ENCODE measurements at places on chromosomes 2 and 18.

DNA sequence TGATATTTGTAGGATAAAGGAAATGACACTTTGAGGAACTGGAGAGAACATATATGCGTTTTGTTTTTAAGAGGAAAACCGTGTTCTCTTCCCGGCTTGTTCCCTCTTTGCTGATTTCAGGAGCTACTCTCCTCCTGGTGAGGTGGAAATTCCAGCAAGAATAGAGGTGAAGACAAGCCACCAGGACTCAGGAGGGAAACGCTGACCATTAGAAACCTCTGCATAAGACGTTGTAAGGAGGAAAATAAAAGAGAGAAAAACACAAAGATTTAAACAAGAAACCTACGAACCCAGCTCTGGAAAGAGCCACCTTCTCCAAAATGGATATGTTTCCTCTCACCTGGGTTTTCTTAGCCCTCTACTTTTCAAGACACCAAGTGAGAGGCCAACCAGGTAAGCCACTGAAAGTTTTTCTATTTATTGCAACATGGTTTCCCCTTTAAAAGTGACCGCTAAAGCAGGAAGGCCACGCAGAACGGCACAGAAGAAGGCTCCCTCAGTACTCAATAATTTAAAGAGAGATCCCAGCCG, 735 bp downstream of the NRP2 start:
- DNase-seq = no peak

DNA sequence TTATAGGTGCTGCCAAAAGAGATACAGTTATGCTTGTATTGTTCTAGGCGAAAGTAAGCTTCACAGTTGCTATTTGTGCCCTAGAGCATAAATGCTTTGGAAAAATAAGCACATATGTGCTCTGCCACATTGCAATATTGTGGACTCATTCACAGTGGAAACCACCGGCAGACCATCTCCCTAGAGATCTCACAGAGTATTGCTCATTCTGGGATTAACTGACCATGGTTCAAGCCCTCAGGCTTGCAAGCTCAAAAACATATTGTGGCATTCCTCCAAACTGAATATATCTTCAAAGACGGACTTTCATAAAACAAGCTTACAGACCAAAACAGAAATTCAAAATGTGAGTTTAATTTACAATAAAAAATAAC, 158.2 kb upstream of the CCDC150 start:
- DNase-seq = peak; percentile 92

- DNase-seq = no peak
These were observed 174.6 kb downstream of the NCK2 start for GRCh38 chr2:105919191-105919811.

GRCh38 chr2:47093626-47094025, 61.5 kb downstream of the STPG4 start:
- DNase-seq = no peak

DNA sequence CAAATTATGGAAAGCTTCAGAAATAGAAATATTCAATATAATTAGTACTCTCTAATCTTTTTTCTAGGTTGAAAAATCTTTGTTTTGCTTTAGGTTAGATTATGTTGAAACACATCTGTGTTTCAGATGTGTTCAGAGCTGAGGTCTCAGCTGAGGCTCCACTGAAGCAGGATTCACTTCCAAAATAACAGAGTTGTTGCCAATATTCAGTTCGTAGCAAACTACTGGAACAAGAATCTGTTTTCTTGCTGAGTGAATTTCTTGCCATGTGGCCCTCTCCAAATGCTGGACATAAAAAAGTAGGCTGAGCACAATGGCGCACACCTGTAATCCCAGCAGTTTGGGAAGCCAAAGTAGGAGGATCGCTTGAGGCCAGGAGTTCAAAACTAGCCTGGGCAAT, 8.7 kb downstream of the PHOSPHO2 start:
- no peak for DNase-seq

DNA sequence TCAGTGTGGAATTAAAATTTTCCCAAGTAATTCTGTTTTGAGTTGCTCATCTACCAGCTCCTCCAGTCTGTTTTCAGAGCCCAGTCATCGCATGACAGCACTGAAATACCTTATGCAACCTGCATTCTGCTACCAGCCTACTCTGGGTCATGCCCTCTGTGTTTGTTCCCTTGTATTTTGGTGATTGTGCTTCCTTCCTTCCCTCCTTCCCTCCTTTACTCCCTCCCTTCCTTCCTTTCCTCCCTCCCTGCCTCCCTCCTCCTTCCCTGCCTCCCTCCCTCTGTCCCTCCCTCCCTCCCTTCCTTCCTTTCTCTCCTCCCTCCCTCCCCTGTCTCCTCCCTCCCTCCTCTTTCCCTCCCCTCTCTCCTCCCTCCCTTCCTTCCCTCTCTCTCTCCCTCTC, 289.6 kb downstream of the CDH2 start:
- peak; percentile 49 for DNase-seq

DNA sequence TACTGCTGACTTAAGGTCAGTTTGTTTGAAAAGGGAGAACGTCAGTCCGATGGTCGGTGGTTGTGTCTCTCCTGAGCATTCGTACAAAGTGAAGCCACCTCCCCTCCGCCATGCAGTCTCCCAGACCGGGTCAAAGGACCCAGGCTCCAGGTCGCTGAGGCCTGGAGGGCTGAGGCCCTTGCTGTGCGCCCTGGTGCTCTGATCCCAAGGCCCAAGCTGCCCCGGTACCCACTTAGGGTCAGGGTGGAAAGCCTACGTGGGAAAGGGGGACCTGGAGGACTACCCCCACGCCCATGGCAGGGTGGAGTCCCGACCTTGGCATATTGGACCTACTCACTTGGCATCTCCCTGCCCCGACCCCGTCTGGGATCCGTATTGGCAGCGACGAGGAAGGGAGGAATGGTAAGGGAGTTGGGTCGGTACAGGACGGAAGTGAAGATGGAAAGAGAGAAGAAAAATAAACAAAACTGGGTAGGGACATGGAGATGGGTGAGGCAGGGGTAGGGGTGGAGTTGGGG, 8.0 kb upstream of the SIX3 start:
- no peak for DNase-seq

Measured in fibroblast of skin of back (primary cell).